ENCODE measurements at places on chromosomes 3 and 15.

- no peak for DNase-seq
These were observed 576.2 kb upstream of the KCNMB2 start for GRCh38 chr3:177960014-177960413.

DNA sequence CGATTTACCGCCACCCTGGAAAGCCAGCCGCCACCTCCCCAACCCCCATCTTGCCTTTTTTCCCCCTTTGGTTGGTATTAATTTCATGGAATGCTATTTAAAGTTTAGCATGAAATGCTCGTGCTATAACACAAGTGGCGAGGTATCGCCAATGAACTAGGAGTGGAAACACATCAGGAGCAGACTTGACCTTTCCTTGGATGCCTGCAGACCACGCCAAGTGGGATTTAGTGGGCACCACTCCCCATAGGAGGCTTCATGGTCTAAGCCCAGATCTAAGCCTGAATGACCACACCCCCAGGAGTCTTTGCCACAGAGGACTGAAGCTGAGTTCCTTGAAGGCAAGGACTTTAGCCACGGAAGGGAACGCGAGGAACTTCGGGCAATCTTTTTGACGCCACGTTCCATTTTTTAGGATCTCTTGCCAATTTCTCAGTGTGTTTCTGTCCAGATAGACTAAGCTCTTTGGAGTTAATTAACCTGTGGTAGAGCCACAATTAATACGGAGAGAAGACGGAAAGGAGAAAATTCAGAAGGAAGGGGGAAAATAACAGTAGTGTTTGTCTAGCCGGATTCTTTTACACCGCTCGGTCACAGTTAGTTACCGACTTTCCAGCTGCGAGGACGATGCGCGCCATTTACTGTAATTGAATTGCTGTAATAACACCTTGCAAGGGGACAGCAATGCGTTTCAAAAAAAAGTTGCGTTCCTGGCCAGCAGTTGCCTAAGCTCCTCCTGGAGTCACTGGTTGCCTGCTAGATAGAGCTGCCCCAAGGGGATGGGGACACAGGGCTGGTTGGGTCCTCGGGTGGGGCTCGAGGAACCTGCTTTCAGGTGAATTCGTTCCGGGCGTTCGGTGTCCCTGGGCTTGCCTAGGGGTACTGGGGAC lies 37.1 kb downstream of the NR2F2 start:
- no peak for DNase-seq

DNA sequence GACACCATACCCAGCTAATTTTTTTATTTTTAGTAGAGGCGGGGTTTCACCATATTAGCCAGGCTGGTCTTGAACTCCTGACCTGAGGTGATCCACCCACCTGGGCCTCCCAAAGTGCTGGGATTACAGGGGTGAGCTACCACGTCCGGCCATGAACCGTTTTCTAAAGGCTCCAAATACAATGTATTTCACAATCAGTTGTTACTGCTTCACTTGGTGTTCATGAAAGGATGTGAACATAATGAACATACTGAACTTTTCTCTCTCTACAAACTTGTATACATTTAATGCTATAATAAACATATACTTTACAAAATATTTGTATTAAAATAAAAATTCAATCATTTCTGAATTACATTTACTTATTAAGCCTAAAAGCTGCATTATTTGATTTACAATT lies 28.9 kb downstream of the TBL1XR1 start:
- DNase-seq = no peak

- no peak for DNase-seq
These were observed 4.1 kb downstream of the EFCAB12 start for GRCh38 chr3:129424185-129424841.

DNA sequence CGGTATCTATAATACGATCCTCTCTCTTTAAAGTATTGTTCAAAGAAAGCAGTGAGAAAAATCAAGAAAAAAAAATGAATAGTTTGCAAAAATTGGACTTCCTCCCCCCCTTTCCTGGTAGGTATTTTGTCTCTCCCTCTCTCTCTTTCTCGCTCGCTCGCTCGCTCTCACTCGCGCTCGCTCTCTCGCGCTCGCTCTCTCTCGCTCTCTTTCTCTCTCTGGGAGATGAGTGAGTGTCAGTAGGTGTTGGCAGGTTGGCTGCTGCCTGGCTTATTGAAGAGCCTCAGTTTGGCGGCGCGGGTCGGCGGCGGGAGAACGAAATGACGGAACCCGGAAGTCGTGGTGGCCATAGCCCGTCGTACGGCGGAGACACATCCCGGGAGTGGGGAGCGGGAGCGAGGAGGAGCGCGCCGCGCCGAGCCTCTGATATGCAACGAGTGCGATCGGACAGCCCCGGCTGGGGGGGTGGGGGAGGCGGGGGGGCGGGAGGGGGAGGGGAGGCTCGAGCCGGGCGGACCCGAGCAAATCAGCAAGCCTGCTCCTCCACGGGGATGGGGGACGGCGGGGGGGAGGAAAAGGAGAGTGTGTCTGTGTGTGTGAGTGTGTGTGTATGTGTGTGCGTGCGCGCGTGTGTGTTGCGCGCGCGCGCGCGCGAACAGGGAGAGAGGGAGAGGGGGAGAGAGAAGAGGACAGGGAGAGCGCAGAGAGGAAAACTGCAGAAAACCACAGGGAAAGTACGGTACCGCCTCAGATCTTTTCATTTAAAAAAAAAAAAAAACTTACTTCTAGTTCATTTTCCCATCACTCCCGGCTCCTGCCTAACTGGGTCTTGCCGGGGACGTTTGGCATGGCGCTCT lies at the start of gene MEIS2:
MEIS2 (minus strand) TSS at position 441 of the 857 bp plus-strand sequence. CDS start 1,083 bp downstream, outside the sequence.
- DNase-seq = peak; percentile 80

- DNase-seq = no peak
These were observed 16.0 kb downstream of the DZIP1L start for GRCh38 chr3:138099417-138099816.

Data from liver (tissue), 10 donors.